Endothelial cell of umbilical vein (primary cell): ENCODE measurements at places on chromosomes 16 and 17.
A peak's percentile ranks its signal among the peaks of the same experiment; 100 is the strongest.

- H3K27me3 ChIP-seq, result no peaks in the 10 kb centered on the region
- no peaks in the 10 kb centered on the region for H3K4me1 ChIP-seq
- no peak overlapping the region for H3K4me3 ChIP-seq
- no peak overlapping the region for H3K27ac ChIP-seq
- no peaks in the 10 kb centered on the region for H3K36me3 ChIP-seq
Measured at GRCh38 chr16:25896411-25896810, 204.7 kb downstream of the HS3ST4 start.

- no peaks in the 10 kb centered on the region for H3K36me3 ChIP-seq
- no peaks in the 10 kb centered on the region for H3K27me3 ChIP-seq
- H3K27ac ChIP-seq, result no peak overlapping the region
- peak; percentile 46 for DNase-seq
Measured at GRCh38 chr16:75789237-75789636, 62.9 kb upstream of the CPHXL start.

DNA sequence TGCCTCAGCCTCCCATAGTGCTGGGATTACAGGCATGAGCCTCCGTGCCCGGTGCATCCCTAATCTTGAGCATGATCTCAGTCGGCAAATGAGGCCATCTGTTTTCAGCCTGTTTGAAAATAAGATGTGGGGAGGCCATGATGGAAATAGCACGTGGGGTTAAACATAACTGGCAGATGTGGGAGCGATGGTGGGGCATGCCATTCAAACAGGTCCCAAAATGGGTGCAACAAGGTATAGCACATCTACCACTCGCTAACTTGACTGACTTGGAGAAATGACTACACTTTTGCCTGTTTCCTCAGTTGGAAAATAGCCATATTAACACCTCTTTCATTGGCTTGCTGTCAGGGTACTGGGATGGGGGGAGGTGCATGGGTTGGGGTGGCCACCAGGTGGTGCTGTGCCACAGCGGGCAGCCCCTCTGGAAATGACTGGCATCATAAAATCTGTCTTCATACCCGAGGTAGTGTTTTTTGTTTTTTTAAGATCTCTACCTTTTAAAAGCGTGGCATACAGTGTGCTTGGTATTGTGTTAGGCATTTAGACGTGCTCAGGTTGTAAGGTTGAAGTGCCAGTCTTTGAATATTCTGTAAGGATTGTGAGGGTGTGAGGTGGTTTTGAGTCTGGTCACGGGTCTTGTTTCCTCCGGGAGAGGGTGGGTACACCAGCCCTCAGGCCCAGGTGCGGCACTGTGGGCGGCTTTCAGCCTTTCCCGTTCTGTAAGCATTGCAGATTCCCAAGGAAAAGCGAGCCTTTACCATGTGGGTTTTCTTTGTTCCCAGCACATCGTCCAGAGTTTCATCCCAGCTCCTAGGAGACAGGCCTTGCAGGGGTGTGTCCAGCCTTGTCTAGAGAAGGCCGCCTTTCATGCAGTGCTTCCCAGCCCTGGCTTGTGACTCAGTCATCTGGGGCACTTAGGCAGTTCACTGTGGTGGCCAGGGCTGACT, 2.9 kb upstream of the TTYH2 start:
- H3K36me3 ChIP-seq, result peaks cover 21% of the 10 kb centered on the region
- peak; percentile 79 for DNase-seq
- peaks cover 26% of the 10 kb centered on the region for H3K4me1 ChIP-seq
- H3K27me3 ChIP-seq, result no peaks in the 10 kb centered on the region

GRCh38 chr17:42560246-42560645, 1.7 kb upstream of the COASY start:
- H3K27ac ChIP-seq, result no peak overlapping the region
- peaks cover 26% of the 10 kb centered on the region for H3K4me1 ChIP-seq
- no peaks in the 10 kb centered on the region for H3K27me3 ChIP-seq
- H3K4me3 ChIP-seq, result no peak overlapping the region
- H3K36me3 ChIP-seq, result peaks cover 4% of the 10 kb centered on the region
- no peak for DNase-seq

DNA sequence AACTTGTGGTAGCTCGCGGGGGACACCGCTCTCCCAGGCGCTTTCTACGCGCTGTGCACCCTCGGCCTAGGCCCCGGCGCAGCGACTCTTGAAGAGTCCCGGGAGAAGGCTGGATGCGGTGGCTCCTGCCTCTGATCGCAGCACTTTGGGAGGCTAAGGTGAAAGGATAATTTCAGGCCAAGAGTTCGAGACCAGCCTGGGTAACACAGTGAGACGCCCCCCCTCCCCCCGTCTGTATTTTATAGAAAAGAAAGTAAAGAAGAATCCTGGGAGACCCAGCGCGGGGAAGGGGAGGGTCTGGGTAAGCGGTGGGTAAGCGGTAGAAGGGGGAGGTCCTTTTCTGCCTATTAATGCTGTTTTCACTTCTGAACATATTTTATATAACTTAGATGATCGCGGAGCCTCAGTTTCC, 486 bp upstream of the PLLP start:
- H3K4me1 ChIP-seq, result peaks cover 14% of the 10 kb centered on the region
- H3K4me3 ChIP-seq, result peak overlapping the region; percentile 16
- H3K27me3 ChIP-seq, result no peaks in the 10 kb centered on the region
- DNase-seq, result no peak
- H3K27ac ChIP-seq, result no peak overlapping the region

DNA sequence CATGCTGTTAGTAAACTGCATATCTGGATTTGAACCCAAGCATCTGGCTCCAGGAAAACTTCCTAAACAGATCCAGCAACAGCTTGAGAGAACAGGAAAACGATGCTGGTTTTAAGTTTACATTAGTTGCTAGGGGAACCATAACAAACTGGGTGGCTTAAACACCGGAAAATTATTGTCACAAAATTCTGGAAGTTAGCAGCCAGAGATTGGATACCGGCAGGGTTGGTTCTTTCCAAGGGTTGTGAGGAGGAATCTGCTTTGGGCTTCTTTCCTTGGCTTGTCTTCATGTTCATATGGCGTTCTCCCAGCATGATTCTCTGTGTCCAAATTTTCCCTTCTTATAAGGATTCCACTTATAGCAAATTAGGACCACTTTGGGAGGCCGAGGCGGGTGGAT, 276.9 kb upstream of the TOM1L1 start:
- no peaks in the 10 kb centered on the region for H3K36me3 ChIP-seq
- no peak for DNase-seq
- no peak overlapping the region for H3K4me3 ChIP-seq

GRCh38 chr17:81858967-81859905, 1.1 kb downstream of the P4HB start:
- H3K4me3 ChIP-seq, result peak overlapping the region; percentile 76
- H3K4me1 ChIP-seq, result peaks cover 20% of the 10 kb centered on the region
- DNase-seq, result no peak

- no peak overlapping the region for H3K4me3 ChIP-seq
- H3K36me3 ChIP-seq, result no peaks in the 10 kb centered on the region
- no peaks in the 10 kb centered on the region for H3K4me1 ChIP-seq
Measured at GRCh38 chr16:3490911-3491629, 4.2 kb downstream of the C16orf90 start.

DNA sequence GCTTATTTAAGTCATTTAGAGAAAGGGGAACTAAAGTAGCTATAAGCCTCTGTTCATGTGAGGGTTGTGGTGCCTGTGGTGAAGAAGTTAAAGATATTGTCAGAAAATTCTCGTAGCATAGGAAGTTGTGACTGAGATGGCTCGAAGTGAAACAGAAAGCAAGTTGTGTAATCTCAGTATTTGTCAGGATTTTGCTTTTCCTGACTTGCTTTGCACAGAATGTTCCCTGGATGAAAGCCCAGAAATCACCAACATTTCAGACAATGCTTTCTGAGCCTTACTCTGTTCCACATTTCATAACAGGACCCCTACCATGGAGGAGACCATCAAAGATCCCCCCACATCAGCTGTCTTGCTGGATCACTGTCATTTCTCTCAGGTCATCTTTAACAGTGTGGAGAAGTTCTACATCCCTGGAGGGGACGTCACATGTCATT, 10.6 kb downstream of the CALCOCO2 start:
- H3K27ac ChIP-seq, result peak overlapping the region; percentile 60
- H3K4me1 ChIP-seq, result peaks cover 18% of the 10 kb centered on the region
- peak overlapping the region; percentile 37 for H3K4me3 ChIP-seq
- H3K27me3 ChIP-seq, result no peaks in the 10 kb centered on the region
- H3K36me3 ChIP-seq, result peaks cover 2% of the 10 kb centered on the region

DNA sequence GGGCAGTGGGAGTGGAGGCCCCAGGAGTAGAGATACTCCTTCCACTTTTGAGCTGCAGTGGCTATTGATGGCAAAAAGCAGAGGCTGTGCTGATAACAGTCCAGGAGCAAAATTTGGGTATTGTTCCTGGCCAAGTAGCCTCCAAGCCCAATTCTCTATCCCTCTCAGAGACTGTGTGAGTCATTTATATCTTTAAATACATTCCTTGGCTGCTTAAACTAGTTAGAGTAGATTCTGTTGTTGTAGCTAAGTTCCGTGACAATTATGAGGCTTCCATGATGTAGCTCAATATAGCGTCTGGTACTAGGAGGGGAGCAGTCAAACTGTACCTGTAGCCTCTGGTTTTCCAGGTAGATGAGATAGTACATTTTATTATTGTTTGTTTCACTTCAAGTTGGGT, 19.9 kb upstream of the UBE2G1 start:
- no peaks in the 10 kb centered on the region for H3K27me3 ChIP-seq
- H3K36me3 ChIP-seq, result no peaks in the 10 kb centered on the region
- H3K4me1 ChIP-seq, result no peaks in the 10 kb centered on the region
- DNase-seq, result no peak

GRCh38 chr17:21689604-21690003, 2.7 kb upstream of the KCNJ18 start:
- no peak overlapping the region for H3K4me3 ChIP-seq
- H3K27ac ChIP-seq, result no peak overlapping the region
- no peaks in the 10 kb centered on the region for H3K4me1 ChIP-seq
- no peaks in the 10 kb centered on the region for H3K27me3 ChIP-seq

GRCh38 chr17:73022694-73023093, 69.8 kb downstream of the SLC39A11 start:
- no peak overlapping the region for H3K4me3 ChIP-seq
- no peak overlapping the region for H3K27ac ChIP-seq
- H3K27me3 ChIP-seq, result no peaks in the 10 kb centered on the region
- H3K4me1 ChIP-seq, result no peaks in the 10 kb centered on the region
- H3K36me3 ChIP-seq, result no peaks in the 10 kb centered on the region
- DNase-seq, result no peak

- no peak overlapping the region for H3K4me3 ChIP-seq
- H3K36me3 ChIP-seq, result no peaks in the 10 kb centered on the region
- no peak for DNase-seq
- H3K27me3 ChIP-seq, result peaks cover 18% of the 10 kb centered on the region
- no peaks in the 10 kb centered on the region for H3K4me1 ChIP-seq
Measured at GRCh38 chr17:31392856-31393748, 1.6 kb downstream of the RAB11FIP4 start.

- no peak overlapping the region for H3K27ac ChIP-seq
- no peaks in the 10 kb centered on the region for H3K36me3 ChIP-seq
- no peaks in the 10 kb centered on the region for H3K27me3 ChIP-seq
- H3K4me3 ChIP-seq, result no peak overlapping the region
- DNase-seq, result no peak
Measured at GRCh38 chr16:25052530-25052929, 37.4 kb upstream of the ARHGAP17 start.

DNA sequence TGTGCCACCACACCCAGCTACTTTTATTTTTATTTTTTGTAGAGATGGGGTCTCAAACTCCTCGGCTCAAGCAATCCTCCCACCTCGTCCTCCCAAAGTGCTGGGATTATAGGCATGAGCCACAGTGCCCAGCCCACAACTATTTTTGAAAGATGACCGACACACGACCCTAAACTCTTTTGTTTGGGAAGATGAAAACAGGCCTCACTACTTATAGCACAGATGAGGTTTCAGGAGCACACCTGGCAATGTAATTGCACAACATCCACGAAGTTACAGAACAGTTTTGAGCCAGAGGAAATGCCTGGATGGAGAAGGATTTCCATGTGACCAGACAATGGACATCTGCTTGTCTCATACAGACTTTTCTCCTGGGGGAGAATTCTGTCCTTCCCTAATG, 43.4 kb upstream of the PRSS54 start:
- peaks cover 7% of the 10 kb centered on the region for H3K4me1 ChIP-seq
- H3K36me3 ChIP-seq, result no peaks in the 10 kb centered on the region
- no peak for DNase-seq
- H3K4me3 ChIP-seq, result no peak overlapping the region

GRCh38 chr17:77722366-77722765, 236.1 kb upstream of the TNRC6C start:
- H3K4me1 ChIP-seq, result no peaks in the 10 kb centered on the region
- no peak for DNase-seq
- no peak overlapping the region for H3K27ac ChIP-seq
- H3K27me3 ChIP-seq, result no peaks in the 10 kb centered on the region
- H3K36me3 ChIP-seq, result no peaks in the 10 kb centered on the region

- H3K27me3 ChIP-seq, result no peaks in the 10 kb centered on the region
- no peak overlapping the region for H3K27ac ChIP-seq
- H3K36me3 ChIP-seq, result no peaks in the 10 kb centered on the region
- H3K4me3 ChIP-seq, result no peak overlapping the region
- no peaks in the 10 kb centered on the region for H3K4me1 ChIP-seq
- DNase-seq, result no peak
Measured at GRCh38 chr16:3997231-3997841, 116.8 kb upstream of the CREBBP start.

DNA sequence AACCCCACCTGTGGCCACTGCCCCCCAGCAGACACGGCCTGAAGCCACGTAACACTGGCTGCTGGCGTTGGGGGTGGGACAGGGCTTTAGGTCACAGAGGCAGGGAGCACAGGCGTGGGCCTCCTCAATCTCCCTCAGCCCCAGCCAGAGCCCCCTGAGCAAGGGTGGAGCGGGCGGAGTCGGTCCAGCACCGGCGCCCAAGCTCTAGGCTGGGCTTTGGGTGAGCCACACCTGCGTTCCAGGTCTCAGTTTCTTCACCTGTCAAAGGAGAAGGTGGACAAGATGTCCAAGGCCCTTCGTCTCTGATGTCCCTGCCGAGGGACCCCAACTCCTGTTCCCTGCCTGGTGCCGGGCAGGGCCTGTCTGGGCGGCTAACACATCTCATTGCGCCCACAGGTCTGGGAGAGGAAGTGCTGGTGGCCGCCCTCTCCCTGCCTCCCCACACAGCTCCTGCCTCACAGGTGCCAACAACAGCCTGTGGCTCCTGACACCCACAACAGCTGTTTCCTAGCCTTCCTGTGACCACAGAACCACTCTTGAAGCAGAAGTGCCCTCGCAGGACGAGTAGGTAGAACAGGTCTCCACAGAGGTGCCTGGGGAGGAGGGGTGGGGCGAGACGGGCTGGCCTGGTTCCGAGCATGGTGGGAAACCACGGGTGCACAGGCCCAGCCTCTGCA, 12.0 kb downstream of the FAM83G start:
- no peak overlapping the region for H3K27ac ChIP-seq
- DNase-seq, result no peak
- no peaks in the 10 kb centered on the region for H3K27me3 ChIP-seq
- no peaks in the 10 kb centered on the region for H3K4me1 ChIP-seq
- no peaks in the 10 kb centered on the region for H3K36me3 ChIP-seq

DNA sequence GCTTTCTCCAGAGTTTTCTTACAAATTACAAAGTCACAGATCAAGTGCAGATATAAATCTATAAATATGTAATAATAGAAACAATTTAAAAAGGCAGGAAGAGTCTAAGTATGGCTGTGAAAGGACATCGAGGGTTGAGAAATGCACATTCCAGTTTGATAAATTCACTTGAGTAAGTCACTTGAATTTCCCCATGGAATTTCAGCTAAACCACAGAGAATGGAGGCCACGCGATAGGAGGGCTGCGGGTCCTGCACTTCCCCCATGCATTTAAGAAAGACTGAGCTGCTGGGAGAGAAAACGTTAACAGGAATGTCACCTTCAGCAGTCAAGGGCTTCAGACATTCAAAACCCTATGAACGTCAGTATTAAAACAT, 6.1 kb upstream of the MXRA7 start:
- peaks cover 21% of the 10 kb centered on the region for H3K36me3 ChIP-seq
- H3K4me1 ChIP-seq, result peaks cover 7% of the 10 kb centered on the region
- no peaks in the 10 kb centered on the region for H3K27me3 ChIP-seq

- no peak overlapping the region for H3K27ac ChIP-seq
- H3K36me3 ChIP-seq, result no peaks in the 10 kb centered on the region
- no peaks in the 10 kb centered on the region for H3K4me1 ChIP-seq
- no peak for DNase-seq
- no peak overlapping the region for H3K4me3 ChIP-seq
Measured at GRCh38 chr16:88484505-88485365, 31.7 kb downstream of the ZFPM1 start.
